ENCODE measurements at places on chromosomes 3 and 15.
A peak's percentile ranks its signal among the peaks of the same experiment; 100 is the strongest.

GRCh38 chr3:98956008-98956407 is 54.5 kb upstream of the DCBLD2 start:
- no peak for DNase-seq

- DNase-seq, result no peak
Observed at GRCh38 chr3:12957824-12958792, 115.1 kb downstream of the IQSEC1 start.

GRCh38 chr3:57545636-57546268 is 1.6 kb upstream of the DNAH12 start:
- DNase-seq, result no peak

DNA sequence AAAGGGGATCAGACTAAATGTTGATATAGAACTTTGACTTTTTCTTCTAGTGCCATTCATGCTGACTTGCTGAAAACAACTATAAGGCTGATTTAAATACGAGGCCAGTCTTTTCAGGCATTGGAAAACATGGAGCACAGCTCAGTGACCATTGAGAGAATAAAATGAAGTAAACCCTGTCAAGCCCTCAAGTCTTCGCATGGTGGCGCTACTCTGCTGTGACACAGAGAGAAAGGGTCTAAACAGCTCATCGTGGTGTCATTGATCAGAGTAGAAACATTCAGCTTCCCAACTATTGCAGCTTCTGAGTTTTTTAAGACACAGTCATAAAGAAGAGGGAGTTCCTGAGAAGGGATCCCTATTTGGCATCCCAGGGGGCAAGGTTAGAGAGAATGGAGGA is 716.2 kb downstream of the DIPK2A start:
- peak; percentile 9 for DNase-seq

- no peak for DNase-seq
Observed at GRCh38 chr15:31177951-31178350, 76.4 kb upstream of the TRPM1 start.

- peak; percentile 76 for DNase-seq
Observed at GRCh38 chr15:70559265-70560239, 203.8 kb downstream of the UACA start.

DNA sequence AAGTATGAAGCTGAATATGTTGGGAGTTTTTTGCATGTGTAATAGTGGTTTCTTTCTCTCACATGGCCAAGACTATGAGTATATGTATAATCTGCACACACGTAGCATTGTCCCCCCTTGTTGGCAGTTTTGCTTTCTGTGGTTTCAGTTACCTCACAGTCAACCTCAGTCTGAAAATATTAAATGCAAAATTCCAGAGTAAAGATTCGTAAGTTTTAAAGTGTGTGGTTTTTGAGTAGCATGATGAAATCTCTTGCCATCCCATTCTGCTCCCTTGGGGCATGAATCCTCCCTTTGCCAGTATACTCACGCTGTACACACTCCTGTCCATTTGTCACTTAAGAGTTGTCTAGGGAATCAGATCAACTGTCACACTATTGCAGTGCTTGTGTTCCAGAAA is 742.0 kb upstream of the CCDC54 start:
- peak; percentile 83 for DNase-seq

DNA sequence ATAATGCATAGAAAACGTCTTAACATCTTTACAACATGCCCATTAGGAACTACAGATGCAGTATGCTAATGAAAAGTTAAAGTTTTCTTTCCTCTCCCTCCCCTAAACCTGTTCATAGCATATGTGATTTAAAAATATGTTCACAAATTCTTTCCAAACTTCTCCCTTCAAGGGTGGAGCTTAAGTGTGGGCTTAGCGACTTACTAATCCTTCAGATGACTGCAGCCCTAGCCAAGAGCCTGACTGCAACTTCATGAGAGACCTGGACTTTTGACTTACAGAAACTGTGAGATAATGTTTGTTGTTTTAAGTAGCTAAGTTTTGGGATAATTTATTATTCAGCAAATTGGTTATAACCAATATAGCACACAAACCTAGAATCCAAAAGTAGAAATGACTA is 22.0 kb upstream of the ANXA2 start:
- DNase-seq, result peak; percentile 72

DNA sequence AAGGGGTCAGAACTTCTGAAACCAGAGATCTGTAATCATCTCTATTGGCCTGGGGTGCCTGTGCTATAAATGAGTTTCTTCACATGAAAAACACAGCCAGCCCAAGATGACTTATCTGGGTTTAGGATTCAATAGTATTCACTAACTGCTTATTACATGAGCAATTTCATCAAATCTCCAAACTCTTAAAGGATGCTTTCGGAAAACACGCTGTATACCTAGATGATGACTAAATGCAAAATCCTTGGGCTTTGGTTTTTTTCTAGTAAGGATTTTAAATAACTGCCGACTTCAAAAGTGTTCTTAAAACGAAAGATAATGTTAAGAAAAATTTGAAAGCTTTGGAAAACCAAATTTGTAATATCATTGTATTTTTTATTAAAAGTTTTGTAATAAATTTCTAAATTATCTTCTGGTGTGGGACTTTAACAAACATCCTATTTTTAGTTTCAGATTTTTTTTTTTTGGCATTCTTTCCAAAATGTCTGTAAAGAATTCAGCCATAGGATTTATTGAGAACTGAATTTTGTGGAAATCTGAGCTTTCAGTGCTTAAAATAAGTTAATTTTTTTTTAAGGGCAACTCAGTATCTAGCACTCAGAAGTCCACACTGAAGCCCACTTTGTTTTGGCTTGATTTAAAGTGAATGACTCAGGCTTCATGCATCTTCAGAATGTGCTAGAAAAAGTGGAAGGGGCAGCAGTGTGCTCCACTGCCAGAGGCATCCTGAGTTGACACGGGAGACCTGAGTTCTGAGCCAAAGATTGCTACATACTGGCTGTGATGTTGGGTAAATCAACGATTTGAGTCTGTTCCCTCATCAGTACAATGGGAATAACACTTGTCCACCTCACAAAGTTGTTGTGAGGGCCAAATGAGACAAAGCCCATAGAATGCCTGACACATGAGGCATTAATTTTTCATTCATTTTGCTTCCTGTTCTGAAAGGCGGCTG is 18.7 kb downstream of the TMEM43 start:
- DNase-seq, result peak; percentile 98

DNA sequence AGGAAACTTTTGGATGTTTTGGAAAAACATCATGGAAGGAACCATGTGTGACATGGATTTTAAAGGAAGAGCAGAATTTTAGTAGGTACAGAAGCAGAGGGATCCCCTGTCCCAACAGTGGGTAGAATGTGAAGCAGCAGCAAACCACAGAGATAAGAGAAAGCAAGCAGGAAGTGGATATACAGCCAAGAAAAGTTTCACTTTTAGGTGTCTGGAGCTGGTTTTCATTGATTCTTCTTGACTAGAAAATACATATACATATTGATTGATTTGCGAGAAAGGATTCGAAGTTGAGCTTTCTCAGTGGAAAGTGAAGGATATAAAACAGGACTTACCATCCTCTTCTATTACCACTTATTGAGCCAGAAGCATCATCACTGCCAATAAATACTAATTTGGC is 133.5 kb downstream of the KCNMB2 start:
- DNase-seq, result no peak

DNA sequence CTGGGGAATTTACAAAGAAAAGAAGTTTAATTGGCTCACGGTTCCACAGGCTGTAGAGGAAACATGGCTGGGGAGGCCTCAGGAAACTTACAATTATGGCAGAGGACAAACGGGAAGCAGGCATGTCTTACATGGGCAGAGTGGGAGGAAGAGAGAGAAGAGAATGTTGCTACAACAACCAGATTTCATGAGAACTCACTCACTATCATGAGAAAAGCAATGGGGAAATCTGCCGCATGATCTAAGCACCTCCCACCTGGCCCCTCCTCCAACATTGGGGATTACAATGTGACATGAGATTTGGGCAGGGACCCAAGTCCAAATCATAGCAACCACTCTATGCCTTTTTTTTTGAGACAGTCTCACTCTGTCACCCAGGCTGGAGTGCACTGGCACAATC is 28.8 kb downstream of the PCNP start:
- no peak for DNase-seq

DNA sequence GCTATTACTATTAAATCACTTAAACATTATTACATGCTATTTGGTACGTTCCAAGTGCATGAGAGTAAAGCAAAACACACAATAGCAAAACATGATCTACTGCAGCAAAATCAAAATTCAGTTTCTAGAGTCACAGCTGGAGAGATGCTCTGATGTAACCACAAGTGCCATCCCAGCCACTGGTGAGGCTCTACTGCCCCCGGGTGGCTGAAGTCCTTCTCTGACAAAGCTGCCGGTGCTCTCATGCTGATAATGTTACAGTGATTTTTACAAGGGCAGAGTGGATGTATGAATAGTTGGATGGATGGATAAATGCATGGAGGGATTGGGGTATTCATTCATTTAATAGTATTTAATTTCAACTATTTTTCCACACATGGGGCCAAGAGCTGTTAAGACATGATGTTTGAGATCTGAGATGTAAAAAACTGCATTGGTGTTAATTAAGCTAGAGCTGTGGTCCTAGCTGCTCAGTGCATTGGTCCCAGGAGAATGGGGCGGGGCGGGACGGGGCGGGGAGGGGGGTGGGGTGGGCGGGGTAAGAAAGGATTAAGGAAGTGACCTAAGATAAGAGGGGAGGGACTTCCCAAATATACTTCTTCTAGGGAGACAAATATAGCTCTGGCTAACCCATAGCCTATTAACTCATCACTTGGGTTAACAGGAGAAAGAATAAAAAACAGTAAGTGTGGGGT is 5.3 kb upstream of the SPESP1 start:
- DNase-seq, result peak; percentile 87

- no peak for DNase-seq
Observed at GRCh38 chr3:121970047-121970446, 52.0 kb downstream of the ILDR1 start.

DNA sequence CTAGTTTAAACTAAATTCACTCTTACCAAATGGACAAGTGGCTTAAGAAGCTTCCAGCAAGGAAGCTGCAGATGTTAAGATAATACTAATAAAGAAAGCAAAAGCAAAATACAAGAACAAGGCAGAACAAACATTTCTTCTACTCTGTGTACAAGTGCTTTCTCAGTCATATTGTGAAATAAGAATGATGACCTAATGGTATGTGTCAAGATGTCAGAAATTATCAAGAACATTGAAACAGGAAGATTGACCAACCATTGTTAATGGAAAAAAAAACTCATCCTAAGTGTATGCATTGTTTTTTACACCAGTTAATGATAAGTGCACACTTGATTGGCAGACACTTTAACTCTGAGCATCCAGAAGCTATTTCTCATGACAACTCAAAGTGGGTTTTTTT is 65.4 kb upstream of the P2RY1 start:
- DNase-seq, result peak; percentile 10

DNA sequence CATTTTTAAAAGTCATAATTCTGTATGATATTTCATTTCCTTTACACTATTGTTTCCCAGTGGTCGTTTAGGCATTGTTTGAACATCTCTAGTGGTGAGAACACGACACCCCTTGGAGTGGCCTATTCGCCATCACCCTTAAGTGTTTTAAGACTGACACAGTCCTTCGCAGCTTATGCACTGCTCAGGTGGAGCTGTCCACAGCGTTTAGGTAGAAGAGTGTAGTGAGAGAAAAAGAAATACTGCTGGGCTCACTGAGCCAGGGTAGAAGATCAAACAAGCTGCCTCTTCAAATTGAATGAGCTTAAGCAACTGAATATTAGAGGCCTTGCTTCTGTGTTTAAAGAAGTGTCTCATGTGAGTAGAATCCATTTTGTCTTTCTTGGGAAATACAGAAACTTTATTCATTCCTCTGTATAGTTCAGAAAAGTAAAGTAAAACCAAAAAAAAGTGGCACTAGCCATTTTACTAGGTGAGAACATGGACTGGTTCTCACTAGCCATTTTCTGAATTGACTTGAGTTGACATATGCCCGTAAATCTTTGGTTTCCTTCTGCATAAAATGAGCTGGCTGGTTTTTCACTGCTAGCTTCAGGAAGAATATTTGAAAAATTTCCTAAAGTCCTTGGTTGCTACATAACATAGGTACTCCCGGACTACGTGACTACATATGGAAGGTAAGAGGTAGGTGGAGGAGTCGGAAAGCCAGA is 155.9 kb downstream of the P3H2 start:
- no peak for DNase-seq

GRCh38 chr3:82800248-82800647 is 1038.8 kb upstream of the GBE1 start:
- no peak for DNase-seq

- peak; percentile 75 for DNase-seq
Observed at GRCh38 chr3:120780977-120781376, 38.4 kb downstream of the GTF2E1 start.

GRCh38 chr3:126467611-126467955 is 8.1 kb downstream of the ZXDC start:
- no peak for DNase-seq

DNA sequence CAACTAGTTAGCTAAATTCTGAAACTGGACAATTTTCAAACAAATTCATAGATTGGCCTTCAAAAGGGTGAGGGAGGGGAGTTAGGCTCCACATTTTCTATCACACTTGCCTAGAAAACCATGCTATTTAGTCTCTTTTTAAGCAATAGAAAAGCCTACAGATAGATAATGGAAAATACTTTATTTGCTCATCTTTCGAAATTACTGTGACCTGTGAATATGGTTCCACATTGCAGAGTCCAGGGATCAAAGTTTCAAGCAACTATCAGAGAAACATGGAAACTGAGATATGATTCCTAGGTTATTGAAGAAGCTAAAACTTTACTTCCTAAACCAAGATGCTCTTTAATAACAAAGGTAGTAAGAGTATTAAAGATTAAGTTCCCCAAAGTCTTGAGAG is 176.6 kb upstream of the NECTIN3 start:
- no peak for DNase-seq

DNA sequence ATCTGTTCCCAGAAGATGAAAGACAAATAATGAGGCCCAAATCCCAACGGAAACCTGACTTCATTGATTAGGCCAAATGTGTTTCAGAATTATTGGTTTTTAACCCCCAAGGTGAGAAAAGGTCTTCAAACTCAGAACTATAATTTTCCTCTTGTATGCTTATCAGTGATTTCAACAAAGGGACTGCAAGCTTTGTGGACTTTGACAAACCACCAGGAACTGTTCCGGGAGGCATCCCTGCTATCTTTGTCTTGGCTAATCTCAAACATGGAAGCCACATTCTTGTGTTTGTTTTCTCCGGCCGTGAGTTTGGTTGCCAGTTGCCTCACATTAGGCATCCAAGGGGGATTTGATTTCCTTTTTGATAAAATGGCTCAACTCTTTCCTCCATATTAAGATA is 19.5 kb downstream of the ARHGEF3 start:
- DNase-seq, result no peak

DNA sequence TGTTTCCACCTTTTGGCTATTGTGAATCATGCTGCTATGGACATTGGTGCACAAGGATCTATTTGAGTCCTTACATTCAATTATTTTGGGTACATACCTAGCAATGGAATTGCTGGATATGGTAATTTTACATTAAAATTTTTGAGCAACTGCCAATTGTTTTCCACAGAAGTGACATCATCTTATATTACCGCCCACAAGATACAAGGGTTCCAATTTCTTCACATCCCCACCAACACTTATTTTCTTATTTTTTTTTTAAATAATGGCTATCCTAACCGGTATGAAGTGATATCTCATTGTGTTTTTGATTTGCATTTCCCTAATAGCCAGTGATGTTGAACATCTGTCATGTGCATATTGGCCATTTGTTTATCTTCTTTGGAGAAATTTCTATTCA is 22.5 kb upstream of the NPTN start:
- no peak for DNase-seq
